ENCODE measurements at places on chromosomes 11 and 22.
A peak's percentile ranks its signal among the peaks of the same experiment; 100 is the strongest.

DNA sequence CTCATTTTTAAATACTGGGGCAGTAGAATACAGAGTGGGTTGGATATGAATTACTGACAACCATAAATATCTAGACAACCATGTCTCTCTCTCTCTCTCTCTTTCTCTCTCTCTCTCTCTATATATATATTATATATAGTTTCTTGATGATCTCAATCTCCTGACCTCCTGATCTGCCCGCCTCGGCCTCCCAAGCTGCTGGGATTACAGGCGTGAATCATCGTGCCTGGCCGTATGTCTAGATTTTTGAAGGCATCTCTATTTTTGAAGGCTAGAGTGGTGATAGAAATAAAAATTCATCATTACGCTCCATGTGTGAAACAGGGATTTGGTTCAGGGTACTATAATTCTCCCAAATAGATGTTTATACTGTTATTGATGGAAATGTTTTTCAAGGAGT, 84.1 kb downstream of the DDX10 start:
- DNase-seq, result no peak

- no peak for DNase-seq
Measured at GRCh38 chr11:111367411-111368284, 11.4 kb downstream of the POU2AF1 start.

DNA sequence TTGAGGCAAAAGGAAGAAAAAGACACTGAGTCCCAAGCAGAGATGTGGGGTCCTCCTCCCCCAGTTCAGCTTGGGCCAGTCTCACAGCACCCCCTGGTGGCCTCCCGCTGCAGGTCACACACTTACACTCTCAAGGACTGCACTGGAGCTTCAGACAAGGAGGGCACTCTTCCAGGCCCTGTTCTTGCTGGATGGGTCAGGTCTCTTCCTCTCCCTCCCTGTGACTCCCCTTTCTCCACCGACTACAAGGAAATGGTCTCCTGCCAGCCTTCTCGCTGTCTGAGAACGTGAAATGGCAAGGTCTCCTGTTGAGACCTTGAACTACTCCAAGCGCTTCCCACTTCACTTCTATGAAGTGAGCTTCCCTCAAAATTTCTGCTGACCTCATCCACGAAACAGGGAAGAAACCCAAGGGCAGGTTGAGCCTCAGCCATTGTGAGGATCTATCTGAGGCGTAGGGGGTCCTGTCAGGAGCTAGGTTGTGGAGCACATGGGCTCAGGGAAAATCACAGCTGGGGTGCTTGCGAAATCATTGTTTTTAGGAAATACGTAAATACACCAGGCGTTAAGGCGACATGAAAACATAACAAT, 11.2 kb upstream of the IGLL1 start:
- peak; percentile 43 for DNase-seq

DNA sequence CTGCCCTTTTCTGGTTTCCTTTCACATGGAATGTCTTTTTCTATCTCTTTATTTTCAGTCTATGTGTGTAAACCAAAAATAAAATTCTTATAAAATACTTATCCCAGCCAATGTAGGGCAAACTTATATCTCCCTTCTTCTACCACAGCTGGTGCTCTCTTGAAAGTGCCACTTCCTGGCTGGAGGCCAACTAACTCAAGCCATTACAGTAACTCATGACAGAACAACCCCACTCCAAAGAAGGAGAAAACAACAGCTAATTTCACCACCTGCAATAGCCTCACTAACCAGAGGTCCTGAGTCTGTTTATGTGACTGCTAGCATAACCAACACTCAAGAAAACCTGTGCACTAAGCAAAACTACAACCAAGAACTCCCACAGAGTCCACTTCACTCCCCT, 74.9 kb upstream of the DBX1 start:
- DNase-seq, result no peak

DNA sequence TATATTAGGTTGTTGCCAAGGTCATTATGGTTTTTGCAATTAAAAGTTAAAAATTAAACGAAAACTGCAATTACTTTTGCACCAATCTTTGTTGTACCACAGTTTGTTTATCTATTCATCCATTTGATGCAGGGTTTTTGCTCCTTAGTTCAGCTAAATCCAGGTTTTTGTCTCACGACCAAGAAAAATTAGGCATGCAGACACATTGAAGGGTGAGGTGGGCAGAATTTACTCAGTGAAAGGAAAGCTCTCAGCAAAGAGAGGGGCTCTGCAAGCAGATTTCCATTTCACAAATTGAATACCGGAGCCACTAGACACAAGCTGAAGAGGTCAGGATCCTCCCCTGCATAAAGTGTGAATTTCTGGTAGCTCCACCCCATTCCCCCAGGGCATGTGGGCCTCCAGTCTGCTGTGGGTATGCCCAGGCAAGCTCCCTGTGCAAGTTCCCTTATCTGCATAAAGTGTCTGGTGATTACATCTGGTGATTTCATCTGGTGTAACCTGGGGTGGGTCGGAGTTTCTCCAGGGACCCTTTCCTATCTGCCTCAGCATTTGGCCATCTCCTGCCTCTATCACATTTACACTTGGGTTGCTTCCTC, 33.3 kb downstream of the APOL6 start:
- DNase-seq, result no peak

GRCh38 chr11:69131121-69131566, 24.6 kb upstream of the SMIM38 start:
- DNase-seq, result no peak

DNA sequence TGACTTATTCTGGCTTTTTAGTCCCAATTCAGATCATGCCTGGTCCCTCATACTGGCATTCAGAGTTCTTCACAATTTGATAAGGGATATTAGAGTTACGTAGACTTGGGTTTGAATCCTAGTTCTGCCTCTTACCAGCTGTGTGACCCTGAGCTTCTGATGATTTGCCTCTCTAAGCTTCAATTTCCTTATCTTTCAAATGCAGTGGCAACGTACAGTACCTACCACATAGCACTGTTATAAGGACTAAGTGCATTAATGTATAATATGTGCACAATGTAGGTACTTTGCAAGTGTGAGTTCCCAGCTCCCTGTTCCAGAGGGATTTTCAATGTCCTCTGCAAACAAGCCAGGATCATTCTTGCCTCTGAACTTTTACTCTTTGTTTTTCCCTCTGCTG, 7.3 kb downstream of the RHOG start:
- DNase-seq, result no peak

GRCh38 chr11:60118338-60118737, 29.9 kb downstream of the MS4A2 start:
- DNase-seq, result no peak

DNA sequence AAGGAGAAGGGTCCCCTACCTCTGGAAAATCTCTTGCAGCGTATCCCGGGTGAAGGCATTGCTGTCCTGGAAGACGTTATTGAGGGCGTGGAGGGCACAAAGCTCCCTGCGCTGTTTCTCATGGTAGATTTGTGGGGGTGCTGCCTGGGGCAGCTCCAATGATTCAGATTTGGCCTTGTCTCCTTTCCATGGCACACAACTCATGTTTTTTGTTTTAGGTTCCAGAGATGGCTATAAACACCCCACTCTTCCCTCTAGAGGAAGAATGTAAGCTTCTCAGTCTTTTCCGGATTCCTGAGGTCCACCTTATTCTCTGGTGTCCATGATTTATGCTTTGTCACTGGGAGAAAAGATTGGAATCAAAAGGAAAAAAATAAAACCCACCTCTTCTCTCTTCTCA, 959 bp downstream of the JOSD1 start:
- no peak for DNase-seq

DNA sequence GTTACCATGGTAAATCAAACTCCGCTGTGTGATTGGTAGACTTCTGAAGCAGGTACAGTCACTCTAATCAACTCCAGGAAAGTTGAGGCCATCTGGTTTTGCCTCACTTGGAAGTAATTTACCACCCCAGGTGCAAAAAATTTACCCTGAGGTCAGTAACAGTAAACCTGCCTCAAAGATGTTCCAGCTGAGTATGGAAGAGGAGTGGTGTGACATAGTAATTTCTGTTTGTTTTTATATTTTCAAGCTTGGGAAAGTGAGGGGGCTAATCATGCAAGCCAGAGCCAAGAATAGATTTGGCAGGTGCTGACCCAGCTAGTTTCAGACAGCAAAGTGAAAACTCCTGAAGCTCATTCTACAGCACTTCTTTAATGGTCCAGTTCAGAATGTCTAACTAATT, 691.6 kb downstream of the NTM start:
- no peak for DNase-seq

DNA sequence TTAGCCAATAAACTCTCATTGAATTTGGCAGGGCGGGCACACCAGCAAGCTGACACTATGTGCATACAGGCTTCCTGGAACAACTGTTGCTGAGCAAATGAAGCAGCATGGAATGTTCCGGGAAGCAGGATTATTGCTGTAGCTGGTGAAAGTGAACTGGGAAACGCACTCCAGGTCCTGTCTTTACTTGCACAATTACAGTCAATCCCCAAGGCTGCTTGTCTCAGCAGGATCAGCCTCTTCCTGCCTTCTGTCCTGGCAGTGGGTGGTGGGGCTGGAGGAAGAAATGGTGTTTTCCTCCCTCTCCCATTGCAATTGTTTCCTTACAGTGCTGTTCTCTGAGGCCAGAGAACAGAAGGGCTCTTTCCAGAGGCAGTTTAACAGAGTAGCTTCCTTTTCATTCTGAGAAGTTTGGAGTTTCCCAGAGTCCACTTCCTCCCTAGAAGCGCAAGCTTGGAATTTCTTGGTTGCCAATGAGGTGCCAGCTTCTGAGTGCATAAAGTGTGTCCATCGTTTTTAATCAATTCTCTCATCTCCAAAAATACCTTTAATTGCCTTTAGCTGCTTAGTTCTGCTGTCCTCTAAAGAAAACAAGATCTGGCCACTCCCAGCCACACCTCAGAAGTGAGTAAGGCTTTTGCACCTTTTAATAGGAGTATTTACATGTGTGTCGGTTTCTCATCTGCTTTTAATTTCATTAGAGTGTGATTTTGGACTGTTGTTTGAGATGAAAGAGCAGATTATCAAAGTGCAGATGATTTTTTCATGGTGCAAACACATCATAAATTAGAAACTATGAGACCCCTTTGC, 19.9 kb downstream of the CD44 start:
- no peak for DNase-seq

GRCh38 chr22:23256171-23256932, 76.0 kb downstream of the BCR start:
- no peak for DNase-seq

DNA sequence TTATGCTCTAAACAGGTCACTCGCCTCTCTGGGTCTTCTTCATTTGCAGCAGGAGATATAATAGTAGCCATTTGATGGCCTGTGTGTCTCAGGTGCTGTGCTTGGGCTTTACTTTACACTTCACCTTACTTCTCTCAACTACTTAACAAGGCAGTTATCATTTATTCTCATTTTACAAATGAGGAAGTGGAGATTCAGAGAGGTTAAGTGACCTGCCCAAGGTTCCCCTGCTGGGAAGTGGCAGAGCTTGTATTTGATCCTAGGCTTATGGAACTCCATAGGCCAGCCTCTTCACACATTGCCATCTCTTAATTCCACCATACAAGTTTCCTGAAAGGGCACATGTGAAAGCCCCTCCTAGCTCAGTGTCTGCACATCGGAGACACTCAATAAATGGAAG, 30.4 kb downstream of the FAM181B start:
- no peak for DNase-seq

DNA sequence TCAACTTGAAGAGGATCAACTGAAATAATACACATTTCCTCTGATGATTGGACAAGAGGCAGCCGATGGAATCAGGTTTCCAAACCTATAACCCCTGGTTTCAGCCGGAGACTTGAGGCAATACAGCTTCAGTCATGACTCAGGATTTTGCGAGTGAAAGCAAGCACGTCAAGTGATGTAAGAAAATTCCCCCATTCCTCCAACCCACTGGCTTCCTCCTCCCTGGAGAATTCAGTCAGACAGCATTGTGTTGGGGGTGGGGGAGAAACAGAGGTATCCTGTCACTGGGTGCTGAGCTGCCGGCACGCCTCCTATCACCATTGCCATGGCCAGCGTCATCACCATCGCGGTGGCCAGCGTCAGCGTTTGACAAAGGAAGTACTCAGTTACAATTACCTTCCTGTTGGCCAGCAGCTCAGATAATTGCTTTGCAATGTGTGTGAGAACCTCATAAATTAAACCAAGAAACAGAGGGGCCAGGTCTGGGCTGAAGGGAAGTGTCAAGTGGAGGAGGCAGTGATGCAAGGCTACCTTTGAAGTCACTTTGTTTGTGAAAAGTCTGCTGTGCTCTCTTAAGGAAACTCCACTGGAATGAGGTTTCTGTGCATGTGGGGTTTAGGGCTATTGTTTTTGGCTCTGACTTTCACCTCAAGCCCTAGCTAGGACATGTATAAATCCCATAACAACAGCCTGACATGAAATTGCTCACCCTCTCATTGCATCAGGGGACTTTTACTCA, 50.2 kb downstream of the LIF start:
- DNase-seq, result peak; percentile 100

DNA sequence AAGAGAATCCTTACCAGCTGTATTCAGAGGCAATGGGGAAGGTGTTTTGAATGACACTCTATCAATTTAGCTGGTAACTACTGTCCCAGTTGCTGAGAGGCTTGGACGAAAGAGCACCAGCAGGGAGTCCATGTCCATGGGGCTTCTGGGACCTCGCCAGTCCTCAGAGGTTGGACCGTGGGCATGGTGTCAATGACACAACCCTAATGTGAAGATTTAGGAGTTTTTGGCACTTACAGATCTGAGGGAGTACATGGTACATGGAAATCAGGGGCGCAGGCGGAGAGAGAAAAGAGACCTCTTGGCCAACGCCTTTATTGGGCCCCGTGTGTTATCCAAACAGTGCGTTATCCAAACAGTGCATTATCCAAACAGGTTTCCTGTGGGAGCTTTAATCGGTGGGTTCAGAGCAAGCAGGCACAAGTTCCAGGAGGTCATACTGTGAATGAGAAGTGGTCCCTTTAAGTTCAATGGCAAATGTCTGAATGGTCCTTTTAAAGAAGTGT, 169.1 kb upstream of the B3GAT1 start:
- DNase-seq, result no peak

DNA sequence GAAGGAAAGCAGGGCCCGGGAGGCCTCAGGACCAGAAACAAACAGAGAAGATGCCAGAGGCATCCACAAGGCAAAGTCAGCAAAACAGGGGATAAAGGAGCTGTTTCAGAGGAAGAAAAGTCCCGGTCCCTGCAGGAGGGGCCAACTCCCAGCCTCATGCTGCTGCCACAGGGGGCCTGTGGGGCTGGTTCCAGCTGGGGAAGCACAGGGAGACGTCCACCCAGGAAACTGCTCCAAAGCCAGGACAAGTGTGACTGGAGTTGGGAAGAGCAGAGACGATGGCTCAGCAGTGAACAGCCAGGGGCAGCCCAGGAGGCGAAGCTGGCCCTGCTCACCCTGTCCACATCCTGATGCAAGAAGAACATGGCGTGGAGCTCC, 454.4 kb downstream of the BRD1 start:
- no peak for DNase-seq

DNA sequence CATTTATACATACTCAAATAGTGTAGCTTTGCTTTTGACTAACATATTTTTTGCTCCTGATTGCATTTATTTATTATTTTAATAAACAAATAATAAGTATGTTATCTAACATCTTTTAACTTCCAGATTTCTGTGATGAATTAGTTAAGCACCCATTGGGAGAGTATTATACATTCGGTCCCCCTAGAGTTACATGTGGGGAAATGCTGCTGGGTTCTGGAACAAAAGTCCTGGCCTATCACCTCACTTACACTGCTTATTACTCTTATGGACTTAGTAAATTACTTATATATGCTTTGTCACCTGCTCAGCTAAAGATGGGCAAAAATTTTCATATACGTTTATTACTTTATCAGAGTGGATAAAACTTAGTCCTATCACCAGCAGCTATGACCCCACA, 1163.0 kb downstream of the FAM181B start:
- DNase-seq, result no peak

GRCh38 chr11:115778928-115779650, 274.9 kb upstream of the CADM1 start:
- no peak for DNase-seq

GRCh38 chr22:27495325-27495724, 306.2 kb downstream of the MN1 start:
- DNase-seq, result no peak

Measured in SHP77 (cell line).